ENCODE measurements at places on chromosomes 13 and 19. TPM values are rescaled to one million over a fixed set of nuclear protein-coding genes. Genes with fewer than 3 reads are reported as not detected.
A peak's percentile ranks its signal among the peaks of the same experiment; 100 is the strongest.

The BST2 gene
- total RNA-seq: 131 TPM

The SCN1B gene
- 14.6 TPM for total RNA-seq

DNA sequence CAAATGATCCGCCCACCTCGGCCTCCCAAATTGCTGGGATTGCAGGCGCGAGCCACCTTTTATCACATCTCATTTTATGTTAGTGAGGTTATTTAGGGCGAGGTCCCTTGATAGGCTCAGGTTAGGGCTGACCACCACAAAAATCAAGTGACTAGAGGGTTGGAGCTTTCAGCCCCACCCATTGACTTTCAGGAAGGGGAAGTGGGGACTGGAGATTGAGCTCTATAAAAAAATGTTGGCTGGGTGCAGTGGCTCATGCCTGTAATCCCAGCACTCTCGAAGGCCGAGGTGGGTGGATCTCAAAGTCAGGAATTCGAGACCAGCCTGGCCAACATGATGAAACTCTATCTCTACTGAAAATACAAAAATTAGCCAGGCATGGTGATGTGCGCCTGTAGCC, 20.1 kb downstream of the FPR3 start:
- no peak for DNase-seq
- H3K27ac ChIP-seq: no peak overlapping the region

GRCh38 chr13:33326723-33327122, 41.2 kb upstream of the STARD13 start:
- no peak for DNase-seq
- H3K4me1 ChIP-seq: no peaks in the 10 kb centered on the region
- H3K4me3 ChIP-seq: no peak overlapping the region
- no peak overlapping the region for H3K27ac ChIP-seq
- H3K36me3 ChIP-seq: no peaks in the 10 kb centered on the region

GRCh38 chr13:39909634-39910033, 254.2 kb downstream of the COG6 start:
- no peaks in the 10 kb centered on the region for H3K4me1 ChIP-seq
- DNase-seq: no peak
- H3K27ac ChIP-seq: no peak overlapping the region
- no peak overlapping the region for H3K4me3 ChIP-seq
- no peaks in the 10 kb centered on the region for H3K27me3 ChIP-seq

- H3K36me3 ChIP-seq: no peaks in the 10 kb centered on the region
- peak overlapping the region; percentile 95 for H3K4me3 ChIP-seq
- no peaks in the 10 kb centered on the region for H3K27me3 ChIP-seq
- no peak for DNase-seq
These were observed 622 bp downstream of the DNM2 start for GRCh38 chr19:10718205-10719196.

DNA sequence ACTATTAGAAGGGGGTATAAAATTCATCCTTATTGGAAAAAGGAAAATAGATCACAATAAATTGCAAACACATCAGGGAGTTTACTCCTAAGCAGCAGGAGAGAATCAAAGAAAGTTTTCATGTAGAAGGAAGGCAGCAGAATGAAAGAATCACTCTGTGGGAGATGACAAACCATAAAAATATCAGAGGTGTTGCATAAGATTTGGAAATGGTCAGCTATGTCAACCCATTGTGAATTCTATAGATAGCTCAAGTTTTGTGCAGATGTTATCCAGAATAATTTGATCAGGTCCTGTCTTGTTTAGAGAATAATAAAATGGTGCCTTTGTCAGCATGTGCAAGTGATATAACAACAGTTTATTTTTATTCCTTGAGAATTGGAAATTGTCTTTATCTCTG, 622.4 kb downstream of the DCT start:
- no peaks in the 10 kb centered on the region for H3K27me3 ChIP-seq
- no peak overlapping the region for H3K4me3 ChIP-seq
- H3K36me3 ChIP-seq: no peaks in the 10 kb centered on the region
- no peak overlapping the region for H3K27ac ChIP-seq

GRCh38 chr13:87093399-87093798, 577.8 kb upstream of the SLITRK5 start:
- DNase-seq: no peak
- no peaks in the 10 kb centered on the region for H3K27me3 ChIP-seq
- no peaks in the 10 kb centered on the region for H3K4me1 ChIP-seq
- H3K36me3 ChIP-seq: no peaks in the 10 kb centered on the region
- H3K4me3 ChIP-seq: no peak overlapping the region

DNA sequence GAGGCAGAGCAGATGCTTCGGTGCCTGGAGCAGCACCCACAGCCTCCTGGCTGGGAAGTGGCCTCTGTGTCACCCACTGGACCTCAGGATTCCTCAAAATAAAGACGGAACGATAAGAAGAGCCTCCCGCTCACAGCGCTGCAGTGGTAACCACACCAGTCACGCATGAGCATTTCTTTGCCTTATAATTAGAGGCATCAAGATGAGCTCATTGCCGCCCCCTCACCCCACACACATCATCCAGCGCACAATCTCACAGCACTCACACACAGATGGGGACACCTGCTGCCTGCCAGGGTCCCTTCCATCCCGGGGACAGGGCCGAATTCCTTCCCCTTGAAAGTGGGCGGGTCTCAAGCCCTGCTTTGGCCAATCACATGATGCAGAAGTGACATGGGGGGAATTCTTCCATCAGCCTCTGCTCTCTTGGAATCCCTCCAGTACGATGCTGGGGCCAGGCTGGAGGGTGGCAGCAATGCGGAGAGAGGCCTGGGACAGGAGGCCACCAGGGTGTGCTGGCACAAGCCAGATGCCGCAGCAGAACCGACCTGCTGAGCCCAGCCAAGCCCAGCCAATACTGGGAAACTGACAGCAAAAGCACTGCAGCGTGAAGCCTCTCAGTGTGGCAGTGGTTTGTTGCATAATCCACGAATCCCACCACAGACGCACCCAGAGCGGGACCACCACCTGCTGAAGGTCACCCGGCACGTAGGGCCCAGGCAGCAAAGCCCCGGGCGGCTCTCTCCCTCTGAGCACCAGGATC, 16.0 kb downstream of the PIP5K1C start:
- H3K36me3 ChIP-seq: no peaks in the 10 kb centered on the region
- DNase-seq: no peak
- no peak overlapping the region for H3K4me3 ChIP-seq
- H3K27me3 ChIP-seq: no peaks in the 10 kb centered on the region
